Activated CD4-positive, alpha-beta T cell treated with anti-CD3 and anti-CD28 coated beads, Interleukin-2, amount 50 U/mL, for 1 hour (primary cell): ENCODE measurements at places on chromosomes 3 and 15.

DNA sequence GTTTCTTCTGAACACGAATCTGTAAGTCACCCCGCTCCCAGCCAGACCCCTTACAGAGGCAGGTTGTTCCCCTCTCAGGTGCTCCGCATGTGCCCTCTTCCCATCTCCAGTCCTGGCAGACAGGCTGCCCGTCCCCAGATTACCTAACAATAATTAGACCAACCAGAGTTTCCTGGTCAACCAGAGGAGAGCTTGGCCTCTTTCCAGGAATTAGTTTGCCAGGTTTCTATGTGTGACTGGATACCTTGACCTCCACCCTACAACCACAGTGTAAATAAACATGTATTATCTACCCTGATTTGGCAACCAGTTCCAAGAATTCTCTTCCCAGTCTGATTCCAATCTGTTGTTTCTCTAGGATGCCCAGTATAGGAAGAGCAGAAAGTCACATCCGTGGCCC is 178.0 kb upstream of the UMPS start:
- DNase-seq = no peak

- no peak for DNase-seq
Observed at GRCh38 chr3:16490062-16490619, 23.4 kb downstream of the RFTN1 start.

DNA sequence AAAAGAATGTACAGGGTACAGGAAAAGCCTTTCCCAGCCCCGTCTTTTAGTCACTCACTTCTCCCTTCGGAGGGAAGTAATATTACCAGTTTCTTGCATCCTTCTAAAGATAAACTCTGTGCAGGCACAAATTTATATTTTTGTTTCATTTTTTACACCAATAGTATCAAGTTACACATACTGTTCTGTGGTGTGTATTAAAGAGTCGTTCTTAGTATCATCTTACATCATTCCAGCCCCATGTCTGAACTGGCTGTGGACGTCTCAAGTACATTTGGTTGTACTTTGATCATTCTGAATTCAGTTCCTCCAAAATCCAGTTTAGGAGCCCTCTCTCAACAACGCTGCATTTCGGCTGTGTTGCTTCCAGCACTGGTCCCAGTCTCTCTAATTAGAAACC is 68.7 kb downstream of the LMLN start:
- DNase-seq = no peak

DNA sequence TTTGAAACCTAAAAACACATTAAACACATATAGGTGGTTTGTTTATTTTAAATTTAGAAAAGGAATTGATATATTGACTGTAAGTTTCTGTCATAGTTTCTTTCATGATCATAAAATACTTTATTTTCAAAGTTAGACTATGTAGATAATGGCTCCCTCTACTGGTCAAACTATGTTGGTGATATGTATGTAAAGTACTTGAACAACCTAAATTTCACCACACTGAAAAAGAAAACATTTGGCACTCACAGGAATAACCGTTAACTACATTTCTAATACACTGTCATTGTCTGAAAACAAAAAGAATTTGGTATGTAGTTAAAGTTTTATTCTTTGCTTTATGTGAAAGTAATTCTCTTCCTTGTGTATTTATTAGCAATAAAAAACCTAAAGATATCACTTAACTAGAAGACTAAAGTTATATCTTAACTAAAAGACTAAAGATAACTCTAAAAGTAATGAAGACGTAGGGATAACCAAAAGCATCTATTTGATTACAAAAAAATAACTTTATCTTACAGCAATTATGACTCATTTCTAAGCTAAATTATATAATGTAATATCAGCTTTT is 427.5 kb downstream of the VGLL3 start:
- no peak for DNase-seq

DNA sequence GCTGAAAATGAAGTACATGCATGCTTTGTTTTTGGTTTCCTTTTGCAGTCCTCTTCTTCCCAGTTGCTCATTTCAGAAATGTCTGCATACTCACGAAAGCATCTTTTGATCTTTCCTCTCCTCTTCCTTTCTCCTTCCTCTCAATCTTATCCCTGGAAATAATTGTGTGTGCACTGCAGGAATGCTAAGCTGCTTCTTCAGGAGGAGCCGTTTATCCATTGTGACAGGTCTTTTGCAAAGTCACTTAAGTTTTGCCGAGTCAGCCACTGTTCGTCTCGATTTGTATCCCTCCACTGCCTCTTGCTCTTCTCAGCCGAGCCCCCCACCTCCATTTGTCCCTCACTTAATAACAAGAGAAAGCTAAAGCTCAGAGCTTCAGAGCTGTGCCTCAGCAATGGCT is 597.6 kb downstream of the AGBL1 start:
- DNase-seq = no peak
